Glomerular endothelial cell (primary cell): ENCODE measurements at places on chromosomes 7 and 10.

GRCh38 chr7:48085433-48085791, 3.7 kb upstream of the UPP1 start:
- DNase-seq = no peak

GRCh38 chr10:21183025-21183424, 285.9 kb upstream of the NEBL start:
- DNase-seq = no peak

GRCh38 chr7:106504207-106504606, 156.8 kb downstream of the CCDC71L start:
- no peak for DNase-seq

DNA sequence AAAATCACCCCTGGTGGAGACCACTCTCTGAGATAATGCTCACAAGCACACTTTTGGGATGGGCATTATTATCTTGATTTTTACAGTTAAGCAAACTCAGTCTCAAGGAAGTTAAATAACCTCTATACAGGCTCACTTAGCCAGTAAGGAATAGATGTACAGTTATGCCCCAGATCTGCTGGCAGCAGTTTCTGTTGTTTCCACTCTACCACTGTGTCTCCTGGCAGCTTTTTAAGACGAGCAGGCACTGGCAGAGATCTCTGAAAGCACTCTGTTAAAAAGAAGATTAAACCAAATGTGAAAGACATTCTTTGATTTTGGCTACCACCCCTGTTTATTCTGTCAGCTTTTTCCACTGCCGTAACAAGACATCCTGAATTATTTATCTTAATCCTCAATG, 73.2 kb downstream of the SRI start:
- DNase-seq = no peak
